SK-N-SH (cell line): ENCODE measurements at places on chromosomes 13 and 19. TPM values are rescaled to one million over a fixed set of nuclear protein-coding genes. Genes with fewer than 3 reads are reported as not detected.

Gene PTGER1
- 4.6 and 6.0 TPM in 2 replicates for polyA plus RNA-seq

Gene UHRF1
- 23.9 and 43.4 TPM in 2 replicates for polyA plus RNA-seq

DNA sequence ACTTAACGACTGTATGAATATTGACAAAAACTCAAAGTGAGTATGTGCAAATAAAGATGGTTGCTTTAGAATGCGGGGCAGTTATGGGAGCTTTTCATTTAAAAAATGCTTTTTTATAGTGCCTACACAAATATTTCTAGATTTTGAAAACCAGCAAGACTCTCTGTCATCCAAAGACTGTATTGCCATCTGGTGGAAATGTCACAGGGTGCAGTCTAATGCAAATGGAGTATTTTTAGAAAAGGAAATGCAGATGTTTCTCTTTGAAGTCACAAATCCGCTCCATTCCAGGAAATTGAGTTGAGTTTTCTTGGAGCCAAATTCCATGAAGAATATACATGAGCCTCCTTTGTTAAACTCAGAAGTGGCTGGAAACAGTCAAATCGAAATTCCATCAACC is 2.3 kb upstream of the C1QTNF9B start:
- H3K27ac ChIP-seq: no peak overlapping the region
- H3K4me1 ChIP-seq: no peaks in the 10 kb centered on the region
- H3K36me3 ChIP-seq: no peaks in the 10 kb centered on the region
- peak; percentile 36 for DNase-seq
- no peak overlapping the region for H3K4me3 ChIP-seq

- H3K27me3 ChIP-seq: no peaks in the 10 kb centered on the region
- no peaks in the 10 kb centered on the region for H3K36me3 ChIP-seq
- peak overlapping the region; percentile 70 for H3K4me3 ChIP-seq
- no peak for DNase-seq
- peaks cover 28% of the 10 kb centered on the region; the same call in 1 of the 2 replicates for H3K4me1 ChIP-seq
- peak overlapping the region; percentile 84 for H3K27ac ChIP-seq
Measured at GRCh38 chr19:45767410-45767880, 1.6 kb downstream of the SIX5 start.

DNA sequence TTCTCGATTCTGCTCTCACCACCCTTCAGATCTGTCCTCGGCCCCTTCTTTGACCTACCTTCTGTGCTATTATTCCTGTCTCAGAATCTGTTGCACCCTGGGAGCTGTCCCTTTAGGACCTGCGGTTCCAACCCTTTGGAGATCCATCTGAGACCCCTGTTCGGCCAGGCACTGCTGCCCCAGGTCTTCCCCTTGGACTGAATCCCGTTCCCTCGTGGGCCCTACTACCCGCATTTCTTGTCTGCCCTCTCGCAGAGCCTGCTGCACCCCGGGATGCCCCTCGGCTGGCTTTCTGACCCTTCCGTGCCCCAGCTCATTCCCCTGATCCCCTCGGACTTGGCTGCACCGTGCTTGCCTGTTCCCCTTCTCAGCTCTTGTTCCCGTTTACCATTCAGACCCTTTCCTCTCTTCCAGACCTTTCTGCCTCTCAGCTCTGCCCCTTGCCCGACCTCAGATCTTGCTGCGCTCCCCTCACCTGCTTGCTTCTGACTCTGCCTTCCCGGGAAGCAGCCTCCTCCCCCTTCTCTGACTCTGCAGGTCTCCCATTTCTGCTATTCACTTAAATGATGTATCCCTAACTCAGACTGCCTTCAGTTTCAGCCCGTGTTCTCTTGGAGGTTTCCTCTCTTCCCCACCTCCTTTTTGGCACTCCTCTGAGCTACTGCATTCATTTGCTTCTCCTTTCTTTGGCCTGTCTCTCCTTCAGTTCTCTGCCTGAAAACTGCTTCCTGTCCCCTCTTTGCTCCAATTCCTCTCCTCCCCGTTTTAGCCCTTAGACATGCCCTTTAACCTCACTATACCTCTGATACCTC is 1.1 kb downstream of the ARHGAP35 start:
- peak overlapping the region; percentile 90 for H3K4me3 ChIP-seq
- peaks cover 7% of the 10 kb centered on the region; the same call in 1 of the 2 replicates for H3K4me1 ChIP-seq
- no peak for DNase-seq

DNA sequence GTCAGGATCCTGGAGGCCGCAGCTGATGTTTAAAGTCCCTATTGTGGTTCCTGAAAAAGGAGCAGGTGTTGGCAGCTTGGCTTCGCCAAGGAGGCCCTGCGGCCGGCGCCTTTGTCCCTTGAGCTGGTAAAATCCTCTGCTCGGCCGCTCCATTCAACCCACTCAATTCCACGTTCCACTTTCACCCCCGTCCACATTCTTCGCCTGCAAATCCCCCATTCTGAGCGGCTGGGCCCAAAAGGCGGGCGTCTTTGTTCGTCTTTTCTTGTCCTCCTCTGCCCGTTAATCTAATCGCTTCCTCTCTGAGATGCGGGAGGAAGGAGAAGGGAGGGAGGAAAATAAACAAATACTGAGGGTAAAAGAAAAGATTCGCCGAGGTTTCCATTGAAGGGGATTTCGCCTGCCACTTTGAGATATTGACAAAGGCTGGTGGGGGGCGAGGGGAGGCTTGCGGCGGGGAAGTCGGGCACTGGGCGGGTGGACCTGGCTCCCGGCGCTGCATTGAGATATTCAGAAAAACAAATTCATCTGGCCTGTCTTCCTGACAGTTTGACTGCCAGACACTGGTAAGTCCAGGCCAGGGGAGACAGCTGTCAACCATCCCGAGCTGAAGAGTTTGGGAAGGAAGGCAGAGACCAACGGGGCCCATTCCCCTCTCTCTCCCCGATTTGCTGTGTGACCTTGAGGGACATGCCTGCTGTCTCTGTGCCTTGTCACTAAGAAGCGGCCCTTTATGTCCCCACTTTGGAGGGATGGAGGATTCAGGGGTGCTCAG is 37.6 kb downstream of the ZNRF4 start:
- DNase-seq: no peak
- H3K27ac ChIP-seq: no peak overlapping the region
- H3K4me1 ChIP-seq: no peaks in the 10 kb centered on the region
- H3K4me3 ChIP-seq: no peak overlapping the region
